Activated CD4-positive, CD25-positive, alpha-beta regulatory T cell treated with anti-CD3 and anti-CD28 coated beads, Interleukin-2, amount 50 U/mL, for 24 hours (primary cell): ENCODE measurements at places on chromosomes 2 and 18.

GRCh38 chr2:203709416-203710040 is 3.1 kb downstream of the CD28 start:
- no peak for ATAC-seq

GRCh38 chr2:143205106-143205764 is 76.0 kb downstream of the ARHGAP15 start:
- peak; percentile 60 for ATAC-seq

- ATAC-seq, result no peak
These were observed 15.5 kb downstream of the SCTR start for GRCh38 chr2:119508756-119509155.

DNA sequence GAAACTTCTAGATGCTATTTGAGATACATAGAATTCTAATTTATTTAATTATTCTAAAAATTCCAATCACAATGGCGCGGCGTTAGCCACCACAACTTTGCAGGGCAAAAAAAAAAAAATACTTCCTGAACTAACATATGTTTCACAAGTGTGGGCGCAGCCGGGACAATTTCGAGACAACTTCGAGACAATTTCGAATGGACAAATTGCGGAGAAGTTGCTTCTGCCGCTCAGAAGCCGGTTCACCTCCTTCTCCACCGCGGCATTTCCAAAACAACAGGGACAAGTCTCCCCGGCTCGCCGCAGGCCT is 842 bp downstream of the PAX3 start:
- no peak for ATAC-seq

- no peak for ATAC-seq
These were observed 264.1 kb upstream of the FN1 start for GRCh38 chr2:215699700-215700538.

DNA sequence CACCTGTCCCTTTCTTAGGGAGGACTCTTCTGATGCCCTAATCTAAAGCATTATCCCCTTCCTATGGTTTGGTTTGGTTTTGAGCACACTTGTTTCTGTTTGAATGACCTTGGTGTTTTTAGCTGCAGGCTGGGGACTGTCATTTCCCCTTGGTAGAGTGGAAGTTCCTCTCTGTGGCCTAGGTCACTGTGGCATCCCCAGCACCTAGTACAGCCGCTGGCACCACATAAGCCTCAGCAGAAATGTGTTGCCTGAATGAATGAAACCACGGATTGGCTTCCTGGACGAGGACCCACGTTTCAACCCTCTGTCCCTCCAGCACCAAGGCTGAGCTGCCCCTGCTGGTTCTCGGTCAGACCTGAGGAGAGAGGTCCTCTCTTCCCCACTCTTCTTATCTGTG is 159.9 kb downstream of the CTIF start:
- peak; percentile 41 for ATAC-seq

DNA sequence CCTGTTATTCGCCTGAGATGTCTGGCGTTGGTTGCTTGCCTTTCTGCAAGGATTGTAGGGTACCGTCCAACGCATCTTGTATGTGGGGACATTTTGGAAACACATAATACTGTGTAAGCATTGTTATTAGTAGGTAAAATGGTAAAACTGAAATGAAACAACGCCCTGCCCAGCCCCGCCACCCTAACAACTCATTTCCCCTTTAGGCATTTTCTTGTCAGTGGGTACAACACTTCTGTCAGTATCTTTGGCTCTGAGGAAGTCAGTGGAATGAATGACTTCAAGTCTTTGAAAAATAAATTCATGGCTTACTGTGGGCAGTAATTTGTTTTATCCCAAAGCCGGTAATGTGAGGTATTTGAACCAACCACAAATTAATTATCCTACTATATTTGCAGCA is 86.0 kb downstream of the FMNL2 start:
- no peak for ATAC-seq

DNA sequence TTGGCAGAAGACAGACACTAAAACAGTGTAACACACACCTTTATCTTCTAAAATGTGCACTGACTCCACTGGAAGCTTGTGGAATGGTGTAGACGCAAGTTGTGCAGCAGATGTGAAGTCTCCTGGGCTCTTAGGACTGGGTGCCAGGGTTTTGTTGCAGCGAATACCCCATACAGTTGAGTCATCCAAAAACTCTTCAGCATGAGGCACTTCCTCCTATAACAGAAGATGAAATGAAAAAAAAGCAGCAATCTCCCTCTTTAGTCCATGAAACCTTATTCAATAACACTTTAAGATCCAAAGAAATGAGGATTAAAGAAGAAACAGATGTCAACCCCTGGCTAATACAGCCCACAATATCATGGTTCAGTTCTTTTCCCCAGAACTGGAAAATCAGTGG is 22.2 kb downstream of the BUB1 start:
- ATAC-seq, result no peak

DNA sequence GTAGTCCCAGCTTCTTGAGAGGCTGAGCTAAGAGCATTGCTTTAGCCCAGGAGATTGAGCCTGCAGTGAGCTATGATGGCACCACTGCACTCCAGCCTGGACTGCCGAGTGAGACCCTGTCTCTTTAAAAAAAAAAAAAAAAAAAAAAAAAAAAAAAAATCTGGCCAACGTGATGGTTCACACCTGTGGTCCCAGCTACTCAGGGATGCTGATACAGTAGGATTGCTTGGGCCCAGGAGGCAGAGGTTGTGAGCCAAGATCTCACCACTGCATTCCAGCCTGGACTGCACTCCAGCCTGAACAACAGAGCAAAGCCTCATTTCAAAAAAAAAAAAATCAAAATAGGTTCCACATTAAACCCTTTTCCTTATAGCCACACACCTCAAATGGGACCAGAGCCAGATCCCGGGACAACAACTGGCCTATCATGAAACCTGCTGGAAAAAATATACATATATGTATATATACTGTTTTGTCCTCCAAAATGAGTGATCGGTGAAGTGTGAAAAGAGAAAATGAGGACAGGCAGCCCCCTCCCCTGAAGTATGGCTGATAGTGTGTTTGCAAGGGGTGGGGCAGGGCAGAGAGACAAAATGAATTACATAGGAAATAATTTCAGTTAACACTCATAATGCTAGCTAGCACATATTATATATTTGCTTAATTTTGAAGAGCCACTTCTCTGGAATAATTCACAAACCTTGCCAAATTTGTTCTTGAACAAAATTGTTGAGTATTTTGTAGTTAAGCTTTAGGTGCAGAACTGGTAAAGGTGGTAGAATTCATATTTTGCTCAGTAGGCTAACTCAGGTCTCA is 22.9 kb downstream of the MAPRE2 start:
- ATAC-seq, result no peak

GRCh38 chr18:12295389-12296086 is 12.5 kb upstream of the TUBB6 start:
- ATAC-seq, result no peak

DNA sequence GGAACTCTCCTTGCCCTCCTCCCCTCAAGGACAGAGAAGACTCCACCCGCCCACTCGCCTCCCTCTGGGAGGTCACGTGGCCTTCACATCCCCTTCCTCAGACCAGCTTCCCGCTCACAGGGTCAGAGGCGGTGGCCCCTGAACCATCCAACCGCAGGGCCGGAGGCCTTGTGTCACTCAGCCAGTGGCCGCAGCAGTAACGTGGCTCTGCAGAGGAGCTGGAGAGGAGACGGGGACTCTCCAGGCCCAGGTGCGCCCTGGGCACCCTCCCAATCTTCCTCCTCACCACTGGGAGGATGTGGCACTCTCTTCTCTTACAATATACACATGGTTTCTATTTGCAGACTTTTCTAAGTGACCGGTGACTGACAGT is 161.7 kb downstream of the TWIST2 start:
- ATAC-seq, result no peak

DNA sequence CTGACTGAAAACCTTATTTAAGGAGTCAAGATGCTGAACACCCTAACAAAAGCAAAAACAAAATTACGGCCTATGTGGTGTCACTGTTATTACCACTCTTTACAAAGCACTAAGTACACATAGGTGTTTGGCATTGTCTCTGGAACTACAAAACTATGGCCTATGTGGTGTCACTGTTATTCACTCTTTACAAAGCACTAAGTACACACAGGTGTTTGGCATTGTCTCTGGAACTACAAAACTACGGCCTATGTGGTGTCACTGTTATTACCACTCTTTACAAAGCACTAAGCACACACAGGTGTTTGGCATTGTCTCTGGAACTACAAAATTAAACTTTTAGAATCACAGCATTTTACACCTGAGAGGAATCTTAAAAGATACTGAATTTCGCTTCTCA is 47.4 kb downstream of the SLC35F5 start:
- no peak for ATAC-seq

DNA sequence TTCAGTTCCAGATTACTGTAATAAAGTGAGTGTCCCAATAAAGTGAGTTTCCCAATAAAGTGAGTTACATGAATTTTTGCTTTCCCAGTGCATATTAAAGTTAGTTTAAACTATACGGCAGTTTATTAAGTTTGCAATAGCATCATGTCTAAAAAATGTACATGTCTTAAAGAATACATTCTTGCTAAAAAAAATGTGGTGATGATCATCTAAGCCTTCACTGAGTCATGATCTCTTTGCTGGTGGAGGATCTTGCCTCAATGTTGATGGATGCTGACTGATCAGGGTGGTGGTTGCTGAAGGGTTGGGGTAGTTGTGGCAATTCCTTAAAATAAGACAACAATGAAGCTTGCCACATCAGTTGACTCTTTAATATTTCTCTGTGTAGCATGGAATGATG is 664.2 kb downstream of the TDRD15 start:
- no peak for ATAC-seq

- ATAC-seq, result no peak
These were observed 60.1 kb downstream of the SPIRE1 start for GRCh38 chr18:12597760-12598159.

- no peak for ATAC-seq
These were observed 322.6 kb upstream of the REV1 start for GRCh38 chr2:99812426-99812825.

DNA sequence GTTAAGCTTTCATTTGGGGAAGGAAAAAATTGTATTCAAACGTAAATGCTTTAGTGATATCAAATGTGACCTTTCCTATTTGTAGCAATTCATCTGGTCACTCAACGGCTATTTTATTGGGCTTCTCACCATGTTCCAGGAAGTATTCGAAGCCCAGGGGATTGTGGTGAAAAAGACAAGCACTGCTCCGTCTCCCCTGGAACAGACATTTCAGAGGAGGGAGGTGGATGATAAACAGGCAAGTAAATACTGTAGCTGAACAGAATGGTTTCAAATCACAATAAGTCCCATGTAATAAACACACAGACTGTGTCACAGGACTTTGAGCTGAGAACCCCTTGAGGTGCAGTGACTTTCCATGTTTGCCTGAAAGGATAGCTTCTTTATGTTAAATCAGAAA is 464.7 kb upstream of the HNRNPA3 start:
- no peak for ATAC-seq

DNA sequence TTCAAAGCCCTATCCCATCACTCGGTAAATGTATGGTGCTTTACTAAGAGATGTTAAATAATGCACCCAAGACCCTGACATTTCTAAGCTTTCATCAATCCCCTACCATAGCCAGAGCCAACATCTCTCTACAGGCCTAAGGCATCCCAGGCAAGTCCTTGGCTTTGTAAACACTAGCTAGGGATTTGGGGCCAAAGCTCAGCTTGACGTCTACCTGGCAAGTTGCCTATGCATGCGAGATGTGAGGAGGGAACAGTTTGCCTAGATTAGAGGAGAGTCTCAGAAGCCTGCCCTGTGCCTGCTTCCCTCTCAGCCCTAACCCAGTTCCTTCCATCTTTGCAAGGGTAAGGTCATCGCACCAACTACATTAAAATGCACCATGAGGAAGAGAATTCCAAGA is 221.5 kb upstream of the NCKAP5 start:
- ATAC-seq, result no peak

GRCh38 chr18:23504720-23505119 is 1.4 kb downstream of the RMC1 start:
- peak; percentile 52 for ATAC-seq

DNA sequence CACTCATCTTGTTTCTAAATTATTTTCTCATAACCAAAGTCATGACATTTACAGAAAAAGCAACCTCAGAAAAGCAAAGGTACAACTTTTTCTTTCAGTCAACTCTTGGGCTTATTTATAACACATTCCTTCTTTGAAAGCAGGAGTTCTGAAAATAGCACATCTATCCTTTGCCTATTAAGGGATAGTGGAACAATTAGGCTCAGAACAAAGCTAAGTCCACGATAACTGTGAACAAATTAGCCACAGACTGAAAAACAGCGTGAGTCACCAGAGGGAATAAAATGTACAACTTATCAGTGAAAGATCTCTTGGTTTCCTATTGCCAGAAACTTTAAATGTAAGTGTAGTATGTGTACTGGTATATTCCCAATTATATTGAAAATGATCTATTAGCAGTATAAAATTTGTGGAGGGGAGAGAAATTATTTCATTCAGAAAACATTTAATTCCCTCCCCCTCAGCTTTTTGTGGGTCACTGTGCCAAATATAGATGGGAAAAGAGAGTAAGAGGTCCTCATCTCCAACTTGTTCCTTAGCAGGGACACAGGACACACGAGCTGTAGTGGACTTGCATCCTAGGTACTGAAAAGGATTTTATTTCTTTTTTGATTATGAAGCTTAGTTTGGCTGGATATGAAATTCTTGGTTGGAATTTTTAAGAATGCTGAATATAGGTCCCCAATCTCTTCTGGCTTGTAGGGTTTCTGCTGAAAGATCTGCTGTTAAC is 15.4 kb upstream of the MATN3 start:
- ATAC-seq, result no peak

DNA sequence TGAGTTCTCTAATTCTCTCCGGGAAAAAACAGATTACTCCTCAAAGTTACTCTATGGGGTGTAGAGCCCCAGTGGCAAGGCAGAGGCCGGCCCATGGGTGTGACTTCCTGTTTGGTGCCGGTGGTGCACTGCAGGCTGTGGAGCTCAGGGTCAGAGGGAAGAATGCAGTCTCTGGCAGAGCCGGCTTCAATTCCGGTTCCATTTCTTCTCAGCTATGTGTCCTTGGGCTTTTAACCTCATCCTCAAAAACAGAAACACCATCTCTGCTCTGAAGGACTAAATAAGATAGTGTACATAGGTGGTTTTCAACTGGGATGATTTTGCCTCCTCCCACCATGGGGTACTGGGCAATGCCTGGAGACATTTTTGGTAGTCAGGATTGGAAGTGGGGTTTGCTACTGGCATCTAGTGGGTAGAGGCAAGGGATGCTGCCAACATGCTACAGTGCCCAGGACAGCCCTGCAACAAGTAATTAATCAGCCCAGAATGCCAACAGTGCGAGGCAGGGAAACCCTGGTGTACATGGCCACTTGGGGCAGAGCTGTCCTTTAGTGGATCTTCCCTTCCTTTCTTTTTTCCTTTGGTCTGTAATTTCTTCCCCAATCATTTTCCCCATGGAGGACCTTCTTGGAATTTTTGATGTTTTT is 81.2 kb downstream of the INSIG2 start:
- peak; percentile 48 for ATAC-seq
